Central memory CD8-positive, alpha-beta T cell (primary cell): ENCODE measurements at places on chromosomes 5 and 9.

- no peak for DNase-seq
Observed at GRCh38 chr9:27471366-27471765, 52.7 kb upstream of the IFNK start.

DNA sequence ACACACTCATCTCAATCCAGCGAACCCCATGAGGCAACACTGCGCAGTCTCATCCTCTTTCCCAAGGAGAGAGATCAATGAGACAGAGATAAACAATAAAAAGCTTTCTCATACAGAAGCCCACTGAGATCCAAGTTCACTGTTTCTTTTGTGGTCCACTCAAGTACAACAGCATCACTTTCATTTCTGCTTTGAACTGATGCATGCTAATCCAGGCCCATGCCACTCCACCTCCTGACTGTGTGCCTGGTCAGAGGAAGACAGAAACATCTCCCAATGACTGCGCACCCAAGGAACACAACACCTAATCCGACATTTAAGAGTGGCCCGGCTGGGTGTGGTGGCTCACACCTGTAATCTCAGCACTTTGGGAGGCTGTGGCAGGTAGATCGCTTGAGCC lies 104.0 kb downstream of the SERINC5 start:
- DNase-seq: no peak

- DNase-seq: no peak
Observed at GRCh38 chr5:136073714-136074529, 45.1 kb downstream of the TGFBI start.

DNA sequence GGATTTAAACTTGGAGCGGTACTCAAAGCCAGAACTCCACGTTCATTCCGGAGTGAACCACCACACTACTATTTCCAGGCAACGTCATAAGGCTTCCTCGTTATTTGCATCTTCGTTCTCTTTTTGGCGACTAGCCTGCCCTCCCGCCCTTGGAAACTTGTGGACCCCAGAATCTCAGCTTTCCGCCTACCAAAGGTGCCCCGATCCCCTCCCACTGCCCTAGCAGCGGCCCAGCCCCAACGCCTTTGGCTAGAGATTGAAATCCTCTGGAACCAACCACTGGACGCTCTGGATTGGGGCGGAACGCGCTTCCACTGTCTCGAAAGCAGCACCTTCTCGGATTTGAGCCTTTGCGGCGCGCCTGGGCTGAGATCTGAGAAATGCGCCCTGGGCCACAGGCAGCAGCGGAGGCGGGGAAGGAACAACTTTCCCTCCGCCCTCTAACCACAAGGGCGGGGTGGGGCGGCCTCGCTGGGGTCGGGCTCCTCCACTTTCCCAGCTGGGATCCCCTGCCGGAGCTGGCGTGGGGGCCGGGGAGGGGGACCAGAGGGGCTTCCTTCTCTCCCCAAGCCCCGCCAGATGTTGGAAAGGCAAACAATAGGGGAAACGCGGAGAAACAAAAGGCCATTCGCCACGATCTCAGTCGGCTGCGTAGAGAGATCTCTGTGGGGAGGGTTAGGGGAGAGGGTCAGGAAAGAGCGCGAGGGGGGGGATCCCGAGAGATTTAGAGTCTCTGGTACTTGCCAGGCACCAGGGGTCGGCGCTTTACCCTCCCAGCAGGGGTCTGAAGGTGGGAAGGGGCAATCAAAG lies 1.3 kb downstream of the MOB3B start:
- DNase-seq: peak; percentile 25

GRCh38 chr5:3320317-3320875 lies 275.2 kb upstream of the IRX1 start:
- no peak for DNase-seq

DNA sequence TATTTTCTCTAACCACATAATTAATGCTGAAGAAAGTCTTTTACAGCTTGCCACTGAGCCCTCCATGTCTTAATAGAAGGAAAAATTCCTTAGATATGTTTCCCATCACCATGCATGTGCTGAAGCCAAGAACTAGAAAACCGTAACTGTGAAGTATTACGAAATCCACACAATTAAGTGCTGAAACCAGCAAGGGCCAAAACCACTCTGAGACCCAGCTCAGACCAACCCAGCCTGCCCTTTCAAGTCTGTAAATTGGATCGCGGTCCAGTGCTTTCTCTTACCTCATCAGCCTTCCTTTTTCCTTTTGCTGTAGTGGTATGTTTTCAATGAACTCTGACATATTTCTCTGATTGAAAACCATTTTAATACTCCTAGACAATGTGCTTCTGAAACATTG lies 26.3 kb downstream of the SEMA5A start:
- no peak for DNase-seq

- no peak for DNase-seq
Observed at GRCh38 chr9:128979111-128979510, 31.6 kb downstream of the NUP188 start.

- no peak for DNase-seq
Observed at GRCh38 chr9:1490341-1491232, 440.4 kb downstream of the DMRT2 start.

DNA sequence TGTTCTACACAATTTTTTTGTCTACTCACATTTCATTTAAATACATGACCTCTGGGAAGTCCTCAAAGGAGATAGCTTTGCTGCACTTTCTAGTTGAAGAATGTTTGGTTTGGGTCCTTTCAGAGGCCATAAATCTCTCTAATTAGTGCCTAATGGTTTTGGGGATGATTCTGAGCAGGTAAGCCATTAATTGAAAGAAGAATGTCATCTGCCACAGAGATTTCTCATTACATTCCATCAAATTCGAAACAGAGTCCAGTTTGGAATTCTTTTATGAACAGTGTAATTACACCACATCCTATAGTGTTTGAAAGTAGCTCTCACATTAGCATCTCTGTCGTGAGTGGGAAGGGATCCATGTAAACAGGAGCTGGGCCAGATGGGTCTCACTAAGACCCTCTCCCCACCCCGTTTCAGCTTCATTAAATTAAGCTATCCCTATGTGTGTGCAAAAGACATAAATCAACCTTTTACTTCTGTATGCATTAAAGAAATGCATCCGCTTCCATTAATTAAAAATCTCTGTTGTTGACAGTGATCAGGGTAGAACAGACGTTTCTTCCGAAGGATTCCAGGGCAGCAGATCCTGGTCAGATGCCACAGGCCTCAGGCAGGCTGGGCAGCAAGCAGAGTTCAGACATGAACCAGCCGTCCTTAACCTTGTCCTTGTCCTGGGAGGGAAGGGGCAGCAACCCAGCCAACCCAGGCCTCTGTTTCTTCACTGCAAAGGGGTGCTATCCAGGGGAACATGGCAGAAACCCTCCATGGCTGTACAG lies 99.8 kb upstream of the MAP1B start:
- DNase-seq: no peak

DNA sequence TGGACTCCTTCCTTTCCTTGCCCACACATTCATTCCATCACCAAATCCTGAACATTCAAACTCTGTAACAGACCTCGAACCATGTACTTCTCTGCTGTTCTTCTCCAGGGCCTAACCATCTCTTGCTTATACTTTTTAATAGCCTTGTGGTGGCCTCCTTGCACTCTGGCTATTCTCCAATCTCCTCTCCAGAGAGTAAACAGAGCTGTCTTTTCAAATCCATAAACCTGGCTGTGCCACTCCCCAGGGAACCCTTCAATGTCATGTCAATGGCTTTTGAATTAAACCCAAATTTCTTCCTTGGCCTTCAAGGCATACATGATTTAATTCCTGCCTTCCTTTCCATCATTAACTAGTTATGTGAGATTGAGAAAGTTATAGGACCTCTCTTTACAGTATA lies 277.6 kb upstream of the EFNA5 start:
- DNase-seq: no peak

DNA sequence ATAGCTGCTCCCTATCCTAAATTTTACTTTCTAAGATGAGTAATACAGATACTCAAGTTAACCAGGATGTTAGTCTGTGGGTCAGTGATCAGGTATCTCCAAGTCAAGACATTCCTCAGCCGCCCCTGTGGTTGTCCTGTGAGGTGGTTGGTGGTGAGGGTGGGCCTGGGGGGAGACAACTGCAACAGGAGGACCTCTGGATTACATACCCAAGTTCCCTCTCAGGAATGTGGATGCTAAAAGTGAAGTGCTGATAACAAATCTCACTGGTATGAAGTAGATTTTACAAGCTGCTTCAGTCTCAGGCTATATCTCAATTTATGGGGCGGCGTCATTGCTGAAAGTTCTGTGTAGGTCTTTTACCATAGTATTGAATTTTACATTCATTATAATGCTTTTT lies 38.3 kb downstream of the SLC1A3 start:
- DNase-seq: no peak

GRCh38 chr5:10266137-10266536 lies 16.1 kb downstream of the CCT5 start:
- DNase-seq: no peak

GRCh38 chr9:42388846-42389245 lies 205.4 kb downstream of the SPATA31A6 start:
- DNase-seq: no peak

DNA sequence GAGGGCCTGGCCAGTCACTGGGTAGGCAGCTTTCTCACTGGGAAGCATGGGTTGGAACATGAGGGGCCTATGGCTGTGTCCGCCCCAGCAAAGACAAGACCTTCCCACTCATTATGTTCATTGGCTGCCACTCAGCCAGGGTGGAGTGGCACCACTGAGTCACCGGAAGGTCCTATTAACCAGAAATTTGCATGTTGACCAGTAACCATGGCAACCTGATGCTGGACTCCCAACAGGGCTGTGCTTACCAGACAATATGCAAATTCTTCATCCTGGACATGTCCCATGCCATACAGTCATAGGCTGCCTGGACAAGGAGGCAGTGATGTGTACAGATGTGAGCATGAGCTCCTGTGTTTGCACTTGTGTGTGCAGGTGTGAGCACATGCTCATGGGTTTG lies 66.7 kb downstream of the PSD2 start:
- no peak for DNase-seq

- no peak for DNase-seq
Observed at GRCh38 chr5:66529704-66530103, 66.5 kb upstream of the MAST4 start.

DNA sequence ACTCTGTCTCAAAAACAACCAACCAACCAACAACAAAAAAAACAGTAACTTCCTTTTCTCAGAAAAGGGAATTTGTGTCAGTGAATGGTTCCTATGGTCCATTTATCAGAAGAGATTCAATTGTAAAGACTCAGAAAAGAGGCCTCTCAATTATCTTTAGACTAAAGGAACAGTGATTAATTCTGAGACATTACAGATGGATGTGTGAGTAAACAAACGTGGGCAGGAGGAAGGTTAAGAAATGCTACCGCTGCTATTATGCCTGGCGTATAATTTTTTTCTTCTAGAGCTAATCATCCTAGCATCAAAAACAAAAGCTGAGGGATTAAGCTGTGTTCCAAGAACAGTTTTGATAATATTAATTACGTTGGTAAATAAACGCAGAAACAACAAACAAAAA lies 52.9 kb upstream of the JMY start:
- DNase-seq: no peak

DNA sequence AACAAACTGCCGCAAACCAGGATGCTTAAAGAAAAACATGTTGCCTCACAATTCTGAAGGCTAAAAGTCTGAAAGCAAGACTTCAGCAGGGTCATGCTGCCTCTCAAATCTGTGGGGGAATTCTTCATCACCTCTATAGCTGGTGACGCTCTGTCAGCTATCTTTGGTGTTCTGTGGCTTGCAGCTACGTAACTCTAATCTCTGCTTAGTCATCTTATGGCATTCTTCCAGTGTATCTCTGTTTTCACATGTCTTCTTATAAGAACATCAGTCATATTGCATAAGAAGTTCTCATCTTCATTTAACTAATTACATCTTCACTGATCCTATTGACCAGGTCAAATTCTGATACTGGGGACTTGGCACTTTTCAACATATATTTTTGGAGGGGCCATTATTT lies 243.0 kb downstream of the CDH10 start:
- DNase-seq: no peak

DNA sequence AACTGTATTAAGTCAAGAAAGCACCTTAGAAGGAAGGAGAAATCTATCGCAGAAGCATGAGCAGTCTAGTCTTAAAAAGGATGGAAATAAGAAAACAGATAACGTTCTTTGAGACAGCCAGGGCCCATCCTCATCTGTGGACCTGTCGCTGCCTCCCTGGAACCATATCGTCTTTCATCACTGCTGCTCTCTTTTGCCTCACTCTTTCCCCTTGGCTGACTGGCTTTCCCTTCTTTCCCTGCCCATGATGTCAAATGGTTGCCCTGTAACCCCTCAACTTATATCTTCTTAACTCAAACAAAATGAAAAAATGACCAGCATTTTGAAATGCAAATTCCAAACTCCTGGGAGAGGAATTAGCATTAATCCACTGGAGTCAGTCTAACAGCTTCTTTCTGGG lies 299.8 kb downstream of the GABRB2 start:
- DNase-seq: no peak

GRCh38 chr5:80254767-80255430 lies 949 bp downstream of the SERINC5 start:
- DNase-seq: no peak

- DNase-seq: no peak
Observed at GRCh38 chr9:72978744-72979143, 25.9 kb upstream of the ALDH1A1 start.

DNA sequence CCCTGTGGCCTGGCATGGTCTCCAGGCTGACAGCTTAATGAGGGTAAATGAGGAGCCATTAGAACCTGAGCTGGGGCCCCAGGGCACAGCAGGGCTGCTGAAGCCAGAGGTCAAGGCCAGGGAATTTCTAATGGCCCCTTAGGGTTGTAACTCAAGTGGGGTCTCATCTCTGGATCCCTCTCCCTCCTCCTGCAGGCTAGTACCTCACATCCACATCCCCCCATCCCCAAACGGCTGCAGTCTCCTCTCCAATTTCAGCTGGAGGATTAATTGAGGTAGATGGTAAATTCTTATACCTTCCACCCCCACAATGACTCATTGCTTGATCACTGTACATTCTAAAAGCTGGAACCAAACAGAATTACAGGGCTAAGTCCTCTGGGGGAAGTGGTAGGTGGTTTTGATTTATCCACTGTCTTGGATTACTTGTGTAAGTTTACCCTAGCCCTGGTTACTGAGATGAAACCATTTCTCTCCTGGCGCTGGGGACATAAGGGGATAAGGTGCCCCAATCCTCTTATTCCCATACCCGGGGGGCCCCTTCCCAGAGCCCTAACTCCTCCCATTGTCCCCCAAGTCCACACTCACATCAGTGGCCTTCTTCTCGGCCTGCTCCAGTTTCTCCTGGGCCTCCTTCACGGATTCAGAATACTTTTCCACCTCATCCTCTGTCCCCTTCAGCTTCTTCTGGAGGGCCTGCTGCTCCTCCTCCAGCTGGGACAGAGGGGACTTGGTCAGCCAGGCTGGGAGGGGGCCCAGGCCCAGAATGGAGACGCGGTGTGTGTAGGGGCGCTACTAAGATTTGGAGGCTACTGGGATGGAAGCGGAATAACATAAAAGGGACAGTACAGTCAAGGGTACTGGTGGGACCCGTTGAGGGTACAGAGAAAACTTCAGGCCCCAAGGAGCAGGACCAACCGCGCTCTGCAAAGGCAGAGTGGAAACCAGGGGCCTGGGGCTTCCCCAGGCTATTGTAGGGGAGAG lies 875 bp downstream of the TPM2 start:
- no peak for DNase-seq

GRCh38 chr5:42522783-42523182 lies 99.5 kb downstream of the GHR start:
- DNase-seq: no peak

- no peak for DNase-seq
Observed at GRCh38 chr5:119264186-119264585, 91.6 kb upstream of the TNFAIP8 start.
